Fibroblast of lung (primary cell): ENCODE measurements at places on chromosomes 6 and 20.

GRCh38 chr6:157941101-157941863, 40.4 kb upstream of the SYNJ2 start:
- no peak for DNase-seq

DNA sequence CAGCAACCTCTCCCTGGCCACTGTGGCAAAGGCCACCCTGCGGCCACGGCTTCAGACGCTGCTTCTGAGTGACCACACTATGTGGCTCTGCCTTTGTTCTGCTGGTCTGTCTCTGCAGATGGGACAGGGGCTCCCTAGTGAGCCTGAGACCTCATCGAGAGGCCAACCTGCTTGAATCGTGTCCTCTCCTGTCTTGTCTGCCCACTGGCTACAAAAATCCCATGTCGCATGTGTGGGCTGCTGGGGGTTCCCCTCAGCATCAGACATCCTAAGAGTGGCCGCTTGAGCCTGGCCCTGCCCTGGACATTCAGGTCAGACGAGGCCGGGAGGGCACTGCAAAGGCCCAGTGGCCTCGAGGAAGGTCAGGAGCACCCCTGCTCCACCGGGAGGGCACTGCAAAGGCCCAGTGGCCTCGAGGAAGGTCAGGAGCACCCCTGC, 222.9 kb downstream of the DLL1 start:
- no peak for DNase-seq

- DNase-seq = no peak
Observed at GRCh38 chr6:36962874-36963273, 8.3 kb downstream of the PI16 start.

- peak; percentile 29 for DNase-seq
Observed at GRCh38 chr6:104887350-104887749, 27.6 kb upstream of the HACE1 start.

DNA sequence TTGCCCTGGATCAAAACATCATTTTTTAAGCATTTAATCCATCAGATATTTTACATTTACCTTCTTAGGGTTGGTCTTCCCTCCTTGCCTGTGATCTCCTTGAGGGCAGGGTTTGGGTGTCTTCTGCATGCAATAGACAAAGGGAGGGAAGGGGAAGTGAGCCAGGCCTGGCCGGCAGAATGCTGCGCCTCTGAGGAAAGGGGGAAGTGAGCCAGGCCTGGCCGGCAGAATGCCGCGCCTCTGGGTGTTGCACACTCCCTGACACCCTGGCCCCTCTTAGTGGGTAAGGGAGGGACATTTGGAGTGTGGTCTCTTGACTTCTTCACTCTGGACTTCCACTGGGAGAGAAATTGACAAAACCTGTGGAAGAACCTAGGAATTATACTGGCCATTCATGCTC, 12.4 kb downstream of the PSMF1 start:
- DNase-seq = no peak

GRCh38 chr20:9660236-9660868, 146.0 kb downstream of the LAMP5 start:
- peak; percentile 18 for DNase-seq

GRCh38 chr20:50645253-50646068, 45.9 kb downstream of the RIPOR3 start:
- DNase-seq = peak; percentile 97

GRCh38 chr6:69061066-69061465, 426.0 kb downstream of the ADGRB3 start:
- DNase-seq = no peak

GRCh38 chr6:169913096-169913638, 161.7 kb downstream of the ERMARD start:
- DNase-seq = no peak

DNA sequence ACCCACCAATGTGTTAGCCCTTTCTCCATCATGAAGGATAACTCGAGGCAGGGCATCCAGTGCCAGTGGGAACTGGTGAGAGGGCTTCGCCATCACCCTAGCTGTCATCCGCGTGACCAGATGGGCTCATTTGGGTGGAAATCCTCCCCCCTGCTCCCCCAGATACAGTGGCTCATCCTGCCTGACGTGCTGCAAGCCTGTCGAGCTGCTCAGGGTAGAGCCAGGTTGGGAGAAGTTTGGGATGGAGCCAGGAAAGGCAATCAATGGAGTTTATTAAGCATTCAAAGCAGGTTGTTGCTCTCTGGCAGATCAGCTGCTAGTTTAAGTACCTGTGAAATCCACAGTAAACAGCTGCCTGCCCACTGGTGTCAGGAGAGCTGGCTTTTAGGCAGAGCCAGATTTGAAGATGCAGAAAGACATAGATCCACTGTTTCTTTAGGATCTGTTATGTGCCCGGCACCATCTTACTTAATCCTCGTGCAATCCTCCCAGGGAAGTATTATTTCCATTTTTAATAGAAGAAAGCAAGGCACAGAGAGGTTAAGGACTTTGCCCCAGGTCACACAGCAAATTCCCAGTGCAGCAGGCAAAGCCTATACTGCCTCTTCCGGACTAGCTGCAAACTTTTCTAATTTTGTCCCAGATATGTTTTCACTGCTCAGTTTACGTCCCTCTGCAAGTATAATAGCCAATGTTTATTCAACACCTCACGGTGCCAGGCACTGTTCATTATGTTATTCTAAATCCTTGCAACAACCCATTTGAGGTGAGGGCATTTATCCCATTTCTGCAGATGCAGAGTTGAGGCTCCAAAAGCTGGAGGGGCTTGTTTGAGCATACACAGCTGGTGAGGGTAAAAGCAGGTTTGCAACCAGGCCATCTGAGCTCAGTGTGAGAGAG, 54.1 kb upstream of the KCNG1 start:
- no peak for DNase-seq

DNA sequence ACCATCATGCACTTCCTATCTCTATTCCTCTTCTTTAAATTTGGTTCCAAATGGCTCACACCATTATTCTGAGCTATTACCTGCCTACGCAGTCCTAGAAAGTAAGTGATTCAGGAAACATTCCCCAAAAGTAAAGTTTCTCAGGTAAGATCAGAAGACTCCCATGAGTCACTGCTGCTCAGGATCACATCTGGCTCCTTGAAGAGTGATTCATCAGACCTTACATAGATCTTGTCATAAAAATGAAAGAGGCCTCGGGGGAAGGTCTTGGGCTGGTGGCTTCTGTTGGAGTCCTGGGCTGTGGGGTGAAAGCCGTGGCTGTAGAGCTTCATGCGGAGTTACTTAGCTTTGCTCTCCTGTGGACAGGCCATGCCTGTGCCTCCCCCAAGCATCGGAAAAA, 35.9 kb downstream of the PLG start:
- no peak for DNase-seq

DNA sequence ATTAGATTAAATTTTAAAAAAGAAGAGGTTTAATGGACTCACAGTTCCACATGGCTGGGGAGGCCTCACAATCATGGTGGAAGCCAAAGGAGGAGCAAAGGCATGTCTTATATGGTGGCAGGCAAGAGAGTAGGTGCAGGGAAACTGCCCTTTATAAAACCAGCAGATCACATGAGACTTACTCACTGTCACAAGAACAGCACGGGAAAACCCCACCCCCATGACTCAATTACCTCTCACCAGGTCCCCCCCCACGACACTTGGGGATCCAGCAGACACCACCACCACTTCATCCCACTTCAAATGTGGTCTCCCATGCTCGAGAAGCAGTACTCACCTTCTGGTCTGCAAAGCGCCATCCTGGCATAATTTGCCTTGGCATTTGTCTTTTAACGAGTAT, 24.6 kb downstream of the MTFR2 start:
- DNase-seq = peak; percentile 12

DNA sequence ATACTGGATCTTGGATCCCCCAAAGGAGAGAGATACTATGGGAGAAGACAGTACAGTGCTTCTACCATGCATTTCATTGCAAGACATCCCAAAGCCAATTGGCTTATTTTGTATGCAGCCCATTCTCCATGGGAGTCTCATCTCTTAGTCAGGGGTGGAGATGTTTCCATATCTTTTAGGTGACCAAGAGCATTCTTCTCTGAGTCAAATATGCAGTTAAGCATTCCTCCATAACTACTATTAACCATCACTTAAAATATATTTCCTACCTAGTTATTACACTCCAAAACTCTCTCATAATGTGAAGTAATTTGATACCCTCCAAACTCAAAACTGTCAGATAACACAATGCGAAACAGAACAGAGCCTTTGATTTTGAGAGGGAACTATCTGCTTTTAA, 542.6 kb downstream of the HDGFL1 start:
- no peak for DNase-seq

DNA sequence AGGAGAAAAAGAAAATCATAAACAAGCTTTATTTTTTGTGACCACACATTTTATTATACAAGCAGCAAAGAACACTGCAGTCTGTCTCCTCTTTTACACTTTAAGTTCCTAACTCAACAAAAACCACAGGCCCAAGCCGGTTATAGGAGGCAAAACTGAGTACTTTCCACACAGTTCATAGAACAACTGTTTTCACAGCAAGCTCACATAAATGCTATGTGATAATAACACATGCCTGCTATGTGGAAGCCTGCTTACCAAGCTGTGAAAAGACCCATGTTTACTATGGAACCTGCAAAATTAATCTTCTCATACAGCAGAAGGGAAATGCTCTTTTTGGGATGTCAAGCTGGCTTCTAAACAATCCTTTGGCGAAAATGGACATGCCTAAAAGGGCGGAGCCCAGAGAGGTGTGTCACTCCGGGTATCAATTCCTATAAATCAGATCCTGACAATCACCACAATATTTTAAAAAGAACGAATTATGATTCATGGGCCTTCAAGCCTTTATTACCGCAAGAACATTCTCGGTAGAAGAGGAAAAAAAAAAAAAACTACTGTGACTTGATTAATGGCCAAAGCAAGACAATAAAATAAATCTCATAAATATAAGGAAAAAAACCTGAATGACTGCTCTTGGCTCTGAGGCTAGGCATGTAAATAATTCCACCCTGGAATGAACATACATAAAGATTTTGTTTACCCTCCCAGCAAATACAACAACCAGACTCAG, 2.6 kb downstream of the TRERF1 start:
- no peak for DNase-seq

DNA sequence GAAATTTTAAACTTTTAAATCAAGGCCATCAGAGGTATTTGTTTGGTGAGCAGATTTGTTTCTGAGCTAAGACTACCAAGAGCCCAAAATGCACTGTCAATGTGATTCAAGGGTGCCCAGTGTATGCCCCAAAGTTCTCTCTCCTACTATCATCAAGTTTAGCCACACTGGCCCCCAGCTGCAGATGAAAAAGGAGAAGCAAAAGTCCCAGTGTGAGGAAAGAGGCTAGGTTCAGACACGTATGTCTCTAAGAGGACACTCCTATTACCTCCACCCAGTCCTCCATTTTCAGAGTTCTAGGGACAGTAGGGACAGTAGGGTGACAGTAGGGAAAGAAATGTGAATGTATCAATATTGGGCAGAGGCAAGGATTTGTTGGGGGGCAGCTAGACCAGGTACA, 230.8 kb downstream of the CD83 start:
- DNase-seq = no peak

GRCh38 chr6:53366128-53366641, 17.4 kb upstream of the ELOVL5 start:
- DNase-seq = no peak

- peak; percentile 60 for DNase-seq
Observed at GRCh38 chr6:131858765-131859415, 51.1 kb downstream of the ENPP1 start.

DNA sequence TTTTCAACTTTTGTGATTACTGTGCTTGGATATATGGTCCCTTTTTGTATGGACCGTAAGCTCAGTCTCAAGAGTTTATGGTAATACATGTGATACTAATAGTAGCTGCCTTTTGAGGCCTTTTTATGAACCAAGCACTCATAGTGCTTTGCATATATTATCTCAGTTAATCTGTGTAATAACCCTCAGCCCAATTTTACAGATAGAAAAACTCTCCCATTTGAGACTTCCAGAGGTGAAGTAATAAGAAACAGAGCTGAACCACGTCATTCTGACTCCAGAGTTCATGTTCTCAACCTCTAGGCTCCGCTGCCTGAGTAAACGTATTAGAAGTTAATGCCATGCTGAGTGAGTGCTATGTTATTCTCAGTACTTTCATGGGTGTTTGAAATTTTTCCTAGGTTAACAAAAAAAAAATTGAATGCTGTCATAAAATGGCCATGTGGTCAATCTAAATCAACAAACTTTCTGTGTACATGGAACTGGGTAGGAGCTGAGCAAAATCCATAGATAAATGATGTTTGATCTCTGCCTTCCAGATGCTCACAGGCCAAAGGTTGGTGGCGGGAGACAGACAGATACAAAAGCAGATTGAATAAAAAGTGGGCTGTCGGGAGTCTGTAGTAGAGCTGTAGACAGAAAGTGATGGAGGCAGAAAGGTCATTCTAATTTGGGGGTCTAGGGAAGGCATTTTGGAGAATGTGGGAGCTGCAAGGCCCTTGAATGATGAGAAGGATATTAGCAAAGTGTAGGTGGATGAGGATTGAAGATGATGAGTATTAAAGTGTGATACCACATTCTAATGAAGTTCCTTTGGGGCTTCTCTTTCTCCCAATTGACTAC, 22.6 kb upstream of the ELOVL2 start:
- no peak for DNase-seq

GRCh38 chr20:4813863-4814695, 92.4 kb downstream of the PRND start:
- no peak for DNase-seq

DNA sequence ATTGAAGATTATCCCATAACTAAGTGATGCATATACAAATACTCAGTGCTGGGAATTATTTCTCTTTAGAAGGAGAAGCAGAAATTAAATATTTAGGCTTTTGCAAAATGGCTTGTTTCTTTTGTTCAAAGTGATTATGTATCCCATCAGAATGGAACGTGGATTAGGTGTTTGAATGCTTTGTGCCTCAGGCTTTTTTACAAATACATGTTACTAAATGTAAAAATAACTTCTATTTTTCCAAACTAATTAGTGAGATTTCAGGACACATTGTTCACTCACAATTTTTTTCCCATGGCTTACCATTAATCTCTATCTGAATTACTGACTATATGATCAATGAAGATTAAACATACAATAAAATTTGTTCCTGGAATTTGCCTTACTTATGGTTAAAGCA, 925.9 kb upstream of the CITED2 start:
- DNase-seq = no peak

GRCh38 chr20:62587757-62588402, 54.4 kb upstream of the SLCO4A1 start:
- peak; percentile 40 for DNase-seq

DNA sequence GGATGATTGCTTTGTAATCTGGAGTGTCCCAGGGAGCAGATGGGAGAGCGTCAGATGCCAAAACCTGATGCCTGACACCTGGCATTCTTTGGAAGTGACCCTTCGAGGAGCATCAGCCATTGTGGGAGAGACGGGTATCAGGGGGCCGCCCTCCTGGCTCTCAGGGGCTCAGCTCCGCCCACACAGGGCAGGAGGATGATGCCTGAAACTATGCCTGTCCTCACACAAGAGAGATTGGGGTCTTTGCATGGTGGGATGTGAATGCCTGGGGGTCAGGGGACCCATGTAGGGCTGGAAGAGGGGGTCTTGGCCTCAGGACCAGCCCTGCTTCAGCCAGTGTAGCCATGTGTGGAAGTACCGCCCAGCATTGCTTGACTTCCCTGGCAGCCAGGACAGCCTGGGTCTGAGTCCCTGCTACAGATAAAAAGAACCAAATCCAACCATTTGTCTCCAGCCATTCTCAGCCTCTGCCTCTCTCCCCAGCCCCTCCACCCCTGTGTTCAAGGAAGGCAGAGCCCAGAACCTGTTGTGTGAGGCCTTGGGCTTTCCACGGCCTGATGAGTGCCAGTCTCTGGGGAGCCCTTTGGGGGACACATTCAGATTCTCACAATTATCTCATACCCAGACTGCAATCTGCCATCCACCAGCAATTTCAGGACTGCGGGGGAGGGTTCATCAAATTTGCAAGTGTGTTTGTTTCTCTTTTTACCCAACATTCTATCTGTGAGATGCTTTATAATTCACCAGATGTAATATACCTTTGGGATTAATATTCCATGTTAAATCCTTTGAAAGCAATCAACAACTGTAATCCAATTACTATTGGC, 371.2 kb downstream of the PREX1 start:
- no peak for DNase-seq
